NCI-H1105 treated with DMSO at 0.1 percent for 48 hours (cell line): ENCODE measurements at places on chromosomes 1 and 21.

DNA sequence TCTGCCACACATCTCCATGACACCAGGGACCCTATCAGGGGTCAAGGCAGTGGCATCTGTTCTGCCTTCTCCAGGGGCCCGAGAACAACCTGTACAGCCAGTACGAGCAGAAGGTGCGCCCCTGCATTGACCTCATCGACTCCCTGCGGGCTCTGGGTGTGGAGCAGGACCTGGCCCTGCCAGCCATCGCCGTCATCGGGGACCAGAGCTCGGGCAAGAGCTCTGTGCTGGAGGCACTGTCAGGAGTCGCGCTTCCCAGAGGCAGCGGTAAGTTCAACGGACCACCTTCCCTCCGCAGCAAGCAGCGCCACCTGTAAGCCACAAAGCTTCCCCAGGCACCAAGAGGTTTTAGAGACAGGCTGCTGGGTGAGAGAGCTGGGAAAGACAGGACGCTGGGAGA lies 15.9 kb downstream of the MX2 start:
- no peak for DNase-seq

GRCh38 chr21:32329331-32329730 lies 30.7 kb downstream of the MRAP start:
- DNase-seq = no peak

DNA sequence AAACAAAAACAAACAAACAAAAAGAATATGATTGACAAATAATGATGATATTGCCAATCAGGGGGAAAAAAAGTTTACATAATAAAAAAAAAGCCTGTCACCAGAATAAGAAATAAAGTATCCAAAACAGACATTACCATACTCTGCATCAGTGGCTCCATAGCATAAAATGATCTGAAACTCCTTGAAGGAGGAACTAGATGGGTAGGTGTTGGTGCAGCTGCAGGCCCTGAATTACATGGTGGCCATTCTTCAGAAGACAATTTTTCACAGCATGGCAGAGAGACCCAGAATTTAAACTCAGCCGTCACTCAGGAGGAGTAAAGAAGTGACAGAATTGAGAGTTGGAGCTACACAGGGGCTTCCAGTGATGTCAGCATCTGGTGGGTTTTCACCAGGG lies 60.2 kb downstream of the GLUL start:
- DNase-seq = no peak

- DNase-seq = no peak
Observed at GRCh38 chr1:1116701-1117468, 996 bp upstream of the C1orf159 start.

- no peak for DNase-seq
Observed at GRCh38 chr1:175402336-175402735, 209.8 kb upstream of the KIAA0040 start.

- DNase-seq = no peak
Observed at GRCh38 chr1:170978371-170978910, 43.1 kb downstream of the MROH9 start.

DNA sequence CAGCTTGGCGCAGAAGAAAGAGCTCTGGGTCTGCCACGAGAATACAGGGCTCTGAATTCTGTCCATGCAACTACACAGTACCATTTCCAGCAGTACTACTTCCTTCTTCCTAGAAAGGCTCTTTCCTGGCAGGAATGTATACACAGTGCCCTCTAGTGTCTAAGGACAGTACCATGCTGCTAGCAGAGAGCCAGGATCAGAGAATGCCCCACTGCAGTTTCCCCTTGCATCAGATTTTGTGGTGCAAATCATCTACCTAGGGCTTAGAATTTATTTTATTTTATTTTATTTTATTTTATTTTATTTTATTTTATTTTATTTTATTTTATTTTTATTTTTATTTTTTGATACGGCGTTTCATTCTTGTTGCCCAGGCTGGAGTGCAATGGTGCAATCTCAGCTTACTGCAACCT lies 50.8 kb downstream of the PAX7 start:
- peak; percentile 35 for DNase-seq

DNA sequence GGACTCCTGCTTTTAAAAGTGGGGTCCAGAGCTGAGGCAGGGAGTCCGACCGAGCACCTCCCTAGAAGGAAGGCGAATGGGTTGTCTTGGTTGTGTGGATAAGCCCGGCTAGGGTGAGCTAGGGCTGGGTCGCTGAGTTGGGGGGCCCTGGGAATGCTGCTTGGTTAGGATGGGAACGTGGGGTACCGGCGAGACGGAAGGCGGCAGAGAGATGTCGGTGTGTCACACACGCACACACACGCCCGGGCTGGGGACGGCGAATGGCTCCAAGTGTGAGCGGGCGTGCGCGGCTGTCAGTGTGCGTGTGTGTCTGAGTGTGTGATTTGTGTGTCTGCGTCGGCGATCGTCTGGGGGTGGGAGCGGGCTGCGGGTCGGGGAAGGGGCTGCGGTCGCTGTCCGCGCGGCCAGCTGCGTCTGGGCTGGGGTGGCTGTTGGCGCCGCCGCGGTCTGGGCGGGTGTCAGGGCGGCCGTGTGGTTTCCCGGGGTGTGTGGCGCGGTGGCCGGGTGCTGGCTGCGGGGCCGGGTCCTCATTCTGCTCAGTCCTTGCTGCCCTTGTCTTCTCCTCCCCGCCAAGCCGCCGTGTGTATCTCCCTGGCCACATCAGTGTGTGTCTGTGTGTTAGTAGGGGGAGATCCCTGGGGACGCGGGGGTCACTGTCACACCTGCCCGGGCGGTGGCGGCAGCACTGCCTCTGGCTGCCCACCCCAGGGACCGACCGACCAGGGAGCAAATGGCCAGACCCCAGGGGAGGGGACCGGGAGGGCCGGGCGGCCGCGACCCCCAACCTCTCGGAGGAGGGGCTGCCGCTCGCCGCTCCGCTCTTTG lies 1.1 kb downstream of the EFNA3 start:
- DNase-seq = peak; percentile 31

- no peak for DNase-seq
Observed at GRCh38 chr1:5833911-5834310, 158.3 kb downstream of the NPHP4 start.

DNA sequence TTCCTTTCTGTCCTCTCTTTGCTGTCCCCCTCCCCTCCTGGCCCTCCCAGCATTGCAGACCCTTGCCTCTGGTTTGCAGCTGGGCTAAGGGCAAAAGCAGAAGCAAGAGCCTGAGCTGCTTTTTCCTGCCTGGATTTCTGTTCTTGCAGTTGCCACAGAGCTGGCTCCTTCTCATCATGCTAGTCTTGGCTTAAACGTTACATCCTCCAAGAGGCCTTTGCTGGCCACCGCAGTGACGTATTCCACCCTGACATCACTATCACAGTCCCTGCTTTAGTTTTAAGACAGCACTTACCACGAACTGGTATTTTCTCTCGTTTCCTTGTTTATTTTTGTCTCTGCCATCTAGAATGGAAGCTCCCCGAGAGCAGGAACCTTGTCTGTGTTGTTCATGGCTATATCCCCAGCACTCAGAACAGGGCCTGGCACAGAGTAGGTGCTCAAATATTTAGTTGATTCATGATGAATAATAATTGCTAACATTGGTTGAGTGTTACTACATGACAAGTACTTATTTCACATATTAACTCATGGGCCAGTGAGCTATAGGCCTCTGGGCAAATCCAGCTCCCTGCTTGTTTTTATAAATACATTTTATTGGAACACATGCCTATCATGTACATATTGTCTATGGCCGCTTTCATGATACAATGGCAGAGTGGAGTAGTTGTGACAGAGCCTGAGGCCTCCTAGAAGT lies 13.2 kb upstream of the CSF1 start:
- DNase-seq = no peak

- DNase-seq = no peak
Observed at GRCh38 chr1:161781995-161782394, 15.9 kb downstream of the ATF6 start.

GRCh38 chr1:245380790-245381535 lies 226.2 kb downstream of the KIF26B start:
- no peak for DNase-seq

- DNase-seq = no peak
Observed at GRCh38 chr1:114105421-114105979, 48.2 kb downstream of the SYT6 start.

GRCh38 chr1:52920791-52921291 lies 699 bp downstream of the ECHDC2 start:
- DNase-seq = no peak

DNA sequence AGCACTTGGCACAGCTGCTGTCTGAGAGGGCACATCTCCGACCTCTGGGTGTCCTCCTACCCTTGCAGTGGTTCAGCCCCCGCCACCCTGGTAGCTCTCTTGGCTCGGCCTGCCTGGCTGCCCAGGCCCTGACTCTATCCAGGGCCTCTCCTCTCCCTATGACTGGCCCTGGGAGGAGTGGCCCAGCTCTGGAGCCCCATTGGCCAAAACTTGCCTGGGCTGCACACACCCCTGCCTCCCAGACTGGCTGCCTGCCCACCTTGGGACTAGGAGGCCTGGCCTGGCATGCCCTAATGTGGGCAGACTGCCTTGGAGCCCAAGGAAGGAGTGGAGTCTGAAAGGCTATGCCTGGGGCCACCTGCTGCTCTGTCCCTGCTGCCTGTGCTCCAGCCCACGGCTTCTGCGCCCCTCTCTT lies 33.6 kb downstream of the ACOT11 start:
- DNase-seq = peak; percentile 72

GRCh38 chr1:46523496-46524353 lies 27.7 kb downstream of the KNCN start:
- DNase-seq = peak; percentile 5

GRCh38 chr1:225486856-225487255 lies 59.0 kb upstream of the LBR start:
- no peak for DNase-seq

DNA sequence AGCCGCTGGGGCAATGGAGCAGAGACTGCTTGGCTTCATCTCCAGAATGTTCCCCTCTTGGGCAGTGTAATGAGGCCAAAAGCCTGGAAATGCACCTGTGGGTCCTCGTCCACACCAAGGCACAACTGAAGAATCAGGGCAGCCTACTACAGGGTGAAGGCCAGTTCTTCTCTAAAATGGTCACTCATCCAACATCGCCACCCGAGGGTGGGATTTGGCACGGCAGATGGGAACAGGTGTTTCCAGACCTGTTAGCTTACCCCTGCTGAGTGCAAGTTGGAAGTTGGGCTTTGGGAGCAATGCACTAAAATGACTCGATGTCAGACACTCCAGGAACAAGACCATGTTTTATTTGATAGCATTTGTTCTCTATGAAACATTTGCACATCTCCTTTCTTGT lies 543.7 kb downstream of the NPHP4 start:
- no peak for DNase-seq

DNA sequence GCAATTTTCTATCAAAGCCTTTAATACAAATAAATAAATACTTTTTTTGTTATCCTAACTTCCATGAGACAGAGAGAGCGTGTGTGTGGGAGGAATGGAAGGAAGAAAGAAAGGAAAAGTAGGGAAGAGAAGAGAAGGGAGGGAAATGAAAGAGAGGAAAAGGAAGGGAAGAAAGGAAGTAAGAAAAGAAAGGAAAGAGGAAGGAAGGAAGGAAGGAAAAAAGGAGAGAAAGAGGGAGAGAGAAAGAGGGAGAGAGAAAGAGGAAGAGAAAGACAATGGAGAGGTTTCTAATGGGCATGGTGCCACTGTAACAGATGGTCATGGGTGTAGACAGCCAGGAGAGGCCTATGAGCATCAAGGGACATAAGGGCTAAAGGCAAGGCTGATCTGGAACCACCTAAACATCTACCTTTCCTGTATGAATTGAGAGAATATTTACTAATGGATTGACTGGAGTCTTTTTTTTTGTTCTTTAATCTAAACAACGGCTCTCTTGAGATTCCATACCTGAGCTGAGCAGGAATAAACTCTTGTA lies 234.9 kb downstream of the PTPRC start:
- DNase-seq = no peak

DNA sequence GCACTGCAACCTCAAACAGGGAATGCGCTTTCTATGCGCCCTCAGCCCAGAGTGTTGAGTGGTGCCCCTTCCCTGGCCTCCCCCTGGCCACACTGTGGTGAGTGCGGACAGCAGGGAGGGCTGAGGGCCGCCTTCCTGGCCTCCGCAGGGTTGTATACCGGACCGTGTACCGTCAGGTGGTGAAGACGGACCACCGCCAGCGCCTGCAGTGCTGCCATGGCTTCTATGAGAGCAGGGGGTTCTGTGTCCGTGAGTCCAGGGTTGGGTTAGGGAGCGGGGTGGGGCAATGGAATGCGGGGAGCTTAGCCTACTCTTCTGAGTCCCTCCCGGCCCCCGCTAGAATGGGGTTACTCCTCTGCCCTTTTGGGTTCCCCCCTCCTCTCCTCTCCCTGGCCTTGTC lies 11.7 kb downstream of the PEAR1 start:
- DNase-seq = no peak

DNA sequence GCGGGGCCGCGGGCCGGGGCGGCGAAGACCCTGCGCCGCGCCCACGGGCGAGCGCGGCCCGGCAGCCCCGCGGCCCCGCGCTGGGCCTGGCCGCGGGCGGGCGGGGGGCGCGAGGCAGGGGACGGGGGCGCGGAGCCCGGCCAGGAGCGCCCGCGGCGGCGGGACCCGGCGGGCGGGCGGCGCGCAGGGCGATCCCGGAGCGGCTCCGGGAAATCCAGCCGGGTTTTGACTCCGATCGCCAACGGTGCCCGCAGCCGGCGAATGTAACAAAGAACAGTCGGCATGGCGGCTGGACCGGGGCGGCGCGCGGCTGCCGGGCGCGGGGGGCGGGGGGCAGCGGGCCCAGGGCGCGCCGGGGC lies 334 bp downstream of the PRDM15 start:
- DNase-seq = peak; percentile 75

GRCh38 chr1:20164694-20165202 lies 21.1 kb upstream of the UBXN10 start:
- no peak for DNase-seq

- DNase-seq = no peak
Observed at GRCh38 chr1:34312359-34312758, 135.7 kb downstream of the C1orf94 start.

- no peak for DNase-seq
Observed at GRCh38 chr1:39800471-39800835, 11.8 kb upstream of the BMP8B start.

GRCh38 chr1:62386351-62387121 lies 50.3 kb upstream of the USP1 start:
- DNase-seq = no peak

GRCh38 chr1:8238141-8239038 lies 79.5 kb upstream of the SLC45A1 start:
- no peak for DNase-seq
